Stimulated activated naive B cell treated with anti-CD40 and anti-IgM and Interleukin-4, amounts not matched to agents 10 μg/mL and 1 μg/mL and 100 μg/mL, for 72 hours (primary cell): ENCODE measurements at places on chromosomes 13 and 19.

DNA sequence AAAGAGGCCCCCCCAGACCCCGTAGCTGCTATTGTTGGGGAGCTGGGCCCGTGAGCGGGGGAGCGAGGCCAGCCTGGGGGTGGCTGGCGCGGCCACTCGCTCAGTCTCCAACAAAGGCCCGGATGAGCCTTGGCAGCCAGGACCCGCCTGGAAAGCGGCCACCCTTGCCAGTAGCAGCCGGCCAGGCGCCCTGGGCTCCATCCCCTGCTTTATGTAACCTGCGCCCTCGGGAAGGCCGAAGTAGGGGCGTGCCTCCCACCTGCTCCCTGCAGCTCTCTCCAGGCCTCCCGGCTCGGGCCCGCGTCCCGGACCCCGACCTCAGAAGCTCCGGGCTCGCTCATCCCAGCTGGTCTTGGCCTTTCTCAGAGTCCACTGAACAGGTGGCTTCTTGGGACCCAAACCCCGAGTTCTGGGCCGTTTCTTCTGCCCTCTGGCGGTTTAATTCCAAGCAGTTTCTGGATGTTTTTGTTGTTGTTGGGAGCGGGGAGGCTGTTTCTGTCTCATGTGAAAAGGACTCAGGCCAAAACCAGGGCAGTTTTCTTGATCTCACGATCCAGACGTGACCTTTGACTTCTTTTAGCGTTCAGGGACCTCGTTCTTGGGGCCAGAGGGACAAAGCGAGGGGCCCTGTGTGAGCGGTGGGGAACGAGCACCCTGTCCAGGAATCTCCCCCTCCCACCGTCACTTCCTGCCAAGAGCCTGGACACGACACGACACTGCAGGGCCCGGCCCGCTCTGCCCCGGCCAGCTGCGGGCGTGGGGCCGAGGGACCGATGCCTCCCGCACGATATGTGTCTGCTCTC is 1.2 kb downstream of the CDC34 start:
- peaks cover 4% of the 10 kb centered on the region for H3K27me3 ChIP-seq
- H3K4me3 ChIP-seq: peak overlapping the region; percentile 83
- H3K36me3 ChIP-seq: peaks cover 6% of the 10 kb centered on the region
- DNase-seq: no peak

DNA sequence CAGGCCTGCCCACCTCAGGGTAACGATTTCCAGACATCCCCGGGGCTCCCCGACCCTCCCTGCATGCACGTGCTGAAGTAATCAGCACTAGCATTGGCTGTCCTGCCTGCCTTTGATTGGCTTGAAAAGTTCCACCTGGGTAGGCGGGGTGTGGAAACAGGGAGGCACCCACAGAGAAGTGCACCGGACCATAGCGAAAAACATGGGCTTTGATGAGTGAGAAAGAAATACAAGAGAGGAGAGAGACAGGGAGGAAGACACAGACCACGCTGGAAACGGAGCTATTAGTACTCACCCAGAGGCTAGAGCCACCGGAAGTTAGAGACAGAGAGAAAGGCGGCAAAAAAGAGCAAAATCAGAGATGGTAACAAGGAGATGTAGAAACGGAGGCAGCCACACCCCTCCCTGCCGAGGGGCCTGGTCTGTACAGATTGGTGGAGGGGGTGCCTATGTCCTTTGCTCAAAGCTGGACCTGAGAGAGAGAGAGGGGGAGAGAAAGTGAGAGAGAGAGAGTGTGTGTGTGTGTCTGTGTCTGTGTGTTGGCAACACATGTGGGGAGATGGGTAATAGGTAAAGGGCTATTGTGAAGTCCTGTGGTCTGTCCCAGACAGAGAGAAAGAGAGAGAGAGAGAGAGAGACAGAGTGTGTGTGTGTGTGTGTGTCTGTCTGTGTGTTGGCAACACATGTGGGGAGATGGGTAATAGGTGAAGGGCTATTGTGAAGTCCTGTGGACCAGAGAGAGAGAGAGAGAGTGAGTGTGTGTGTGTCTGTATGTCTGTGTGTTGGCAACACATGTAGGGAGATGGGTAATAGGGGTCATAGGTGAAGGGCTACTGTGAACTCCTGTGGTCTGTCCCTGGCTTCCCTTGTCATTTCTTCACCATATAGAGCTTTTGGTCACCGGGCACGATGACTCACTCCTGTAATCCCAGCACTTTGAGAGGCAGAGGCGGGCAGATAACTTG is 2.9 kb downstream of the CGB3 start:
- H3K27me3 ChIP-seq: peaks cover 23% of the 10 kb centered on the region
- peaks cover 20% of the 10 kb centered on the region for H3K4me1 ChIP-seq
- peaks cover 4% of the 10 kb centered on the region for H3K36me3 ChIP-seq
- H3K27ac ChIP-seq: no peak overlapping the region

DNA sequence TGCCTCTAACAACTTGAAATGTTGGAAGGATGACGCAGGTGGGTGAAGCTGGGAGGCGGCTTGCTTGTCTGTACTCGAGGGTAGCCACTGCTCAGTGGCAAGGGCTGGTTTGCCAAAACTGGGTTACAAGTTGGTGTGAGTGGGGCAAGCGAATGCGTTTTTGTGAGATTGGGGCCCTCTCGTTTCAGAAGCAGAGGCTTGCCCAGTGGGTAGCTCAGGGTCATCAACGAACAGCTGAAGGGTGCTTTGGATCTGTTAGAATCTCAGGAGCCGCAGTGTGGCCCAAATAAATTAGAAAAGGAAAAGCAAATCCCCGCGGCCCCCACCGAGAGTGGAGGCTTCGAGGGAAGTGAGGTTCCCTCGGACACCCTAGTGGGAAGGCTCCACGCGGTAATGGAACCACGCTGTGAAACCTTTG is 7.3 kb downstream of the ATP4B start:
- H3K27ac ChIP-seq: no peak overlapping the region
- H3K36me3 ChIP-seq: peaks cover 16% of the 10 kb centered on the region

DNA sequence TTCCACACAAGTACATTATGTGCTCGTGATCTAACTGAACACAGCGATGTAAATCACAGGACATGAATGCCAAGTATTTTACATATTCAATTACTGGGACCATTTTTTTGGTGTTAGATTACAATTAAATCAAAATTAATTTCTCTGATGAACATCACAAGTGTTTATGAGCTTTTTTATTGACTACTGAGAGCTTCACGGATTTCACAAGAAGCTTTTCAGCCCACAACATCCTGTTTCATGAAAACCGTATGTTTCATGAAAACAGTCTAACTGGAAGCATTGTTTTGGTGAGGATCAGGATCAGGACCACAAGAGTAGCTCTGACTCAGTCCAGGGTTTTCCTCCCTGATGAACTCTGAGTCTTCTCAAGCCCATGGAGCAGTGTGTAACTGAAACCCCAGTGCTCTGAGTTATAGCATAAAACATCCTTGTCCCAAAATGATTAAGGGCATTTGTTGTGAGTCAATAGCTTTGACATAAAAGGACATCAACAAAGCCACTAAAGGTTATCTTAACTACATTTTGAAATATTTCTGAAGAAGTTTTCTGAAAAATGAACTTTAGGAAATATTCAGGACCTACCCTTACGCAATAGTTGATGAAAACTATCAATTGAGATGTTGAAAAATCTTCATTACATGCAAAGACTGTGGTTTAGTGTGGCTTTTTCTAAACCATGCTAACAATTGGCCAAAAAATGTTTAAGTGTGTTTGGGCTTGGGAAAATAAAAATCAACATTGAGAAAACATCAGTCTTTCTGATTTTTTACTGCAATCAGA is 49.3 kb downstream of the UFM1 start:
- no peak for DNase-seq
- peaks cover 5% of the 10 kb centered on the region for H3K4me1 ChIP-seq
- H3K4me3 ChIP-seq: no peak overlapping the region
- H3K27me3 ChIP-seq: peaks cover 9% of the 10 kb centered on the region

- DNase-seq: no peak
- no peaks in the 10 kb centered on the region for H3K36me3 ChIP-seq
- H3K27ac ChIP-seq: peak overlapping the region; percentile 82
- peak overlapping the region; percentile 82 for H3K4me3 ChIP-seq
- H3K27me3 ChIP-seq: peaks cover 78% of the 10 kb centered on the region
- peaks cover 72% of the 10 kb centered on the region for H3K4me1 ChIP-seq
Observed at GRCh38 chr19:18416778-18417249, 2.4 kb upstream of the SSBP4 start.

DNA sequence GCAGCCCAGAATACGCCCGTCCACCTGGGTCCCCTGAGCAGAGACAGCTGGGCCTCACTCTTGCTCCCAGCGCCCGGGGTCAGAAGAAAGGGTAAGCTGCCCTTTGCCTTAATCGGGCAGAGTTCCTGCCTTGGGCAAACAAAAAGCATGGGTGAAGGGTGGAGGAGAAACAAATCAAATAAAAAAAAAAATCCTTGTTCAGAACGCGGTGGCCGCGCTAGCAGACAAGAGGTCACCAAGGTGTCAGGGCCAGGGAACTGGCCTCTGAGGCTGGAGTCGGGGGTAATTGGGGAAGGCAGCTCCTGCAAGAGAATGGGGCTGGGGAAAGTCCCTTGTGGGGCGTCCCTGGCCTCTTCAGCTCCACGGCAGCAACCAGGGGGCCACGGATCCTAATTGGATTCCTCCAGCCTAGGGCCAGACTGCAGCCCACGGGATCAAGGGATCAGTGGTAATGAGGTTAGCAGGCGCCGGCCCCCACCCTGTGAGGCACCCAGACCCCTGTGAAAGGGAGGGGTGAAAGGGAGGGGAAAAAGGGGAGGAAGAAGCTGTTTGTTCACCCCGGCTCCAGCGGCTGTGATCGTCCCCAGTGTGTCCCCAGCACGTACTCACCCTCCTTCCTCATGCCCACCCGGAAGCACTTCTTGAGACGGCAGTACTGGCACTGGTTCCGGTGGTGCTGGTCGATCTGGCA is 5.5 kb downstream of the NR2F6 start:
- peak overlapping the region; percentile 82 for H3K27ac ChIP-seq
- H3K27me3 ChIP-seq: no peaks in the 10 kb centered on the region
- H3K4me1 ChIP-seq: peaks cover 16% of the 10 kb centered on the region
- H3K36me3 ChIP-seq: peaks cover 8% of the 10 kb centered on the region

GRCh38 chr13:34421347-34421719 is 520.7 kb upstream of the NBEA start:
- H3K27me3 ChIP-seq: no peaks in the 10 kb centered on the region
- DNase-seq: no peak
- no peaks in the 10 kb centered on the region for H3K4me1 ChIP-seq

DNA sequence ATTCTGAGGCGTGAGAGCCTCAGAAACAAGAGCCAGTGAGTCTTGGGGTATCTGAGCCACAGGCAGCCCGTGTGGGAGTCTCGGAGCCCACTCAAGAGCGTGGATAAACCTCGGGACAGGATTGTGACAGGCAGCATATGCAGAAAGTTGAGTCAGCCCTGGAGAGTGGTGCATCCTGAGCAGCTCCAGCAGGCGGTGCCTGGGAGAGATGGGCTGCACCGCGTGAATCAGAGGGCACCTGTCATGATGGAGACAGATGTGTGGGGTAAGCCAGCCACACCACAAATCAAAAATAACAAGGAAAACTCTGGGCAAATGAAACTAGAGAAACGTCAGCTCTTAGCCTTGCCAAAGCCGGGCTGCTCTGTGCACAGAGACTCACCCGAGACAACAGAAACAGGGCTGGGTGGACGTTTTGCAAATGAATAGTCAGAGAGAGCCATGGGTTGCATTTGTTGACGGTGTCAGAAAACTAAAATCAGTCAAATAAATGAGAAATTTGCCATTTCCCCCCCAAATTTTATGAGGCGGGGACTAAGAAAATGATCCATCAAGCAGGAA is 30.0 kb upstream of the POP4 start:
- H3K4me3 ChIP-seq: no peak overlapping the region
- no peak for DNase-seq
- H3K27me3 ChIP-seq: peaks cover 54% of the 10 kb centered on the region
- peaks cover 3% of the 10 kb centered on the region for H3K36me3 ChIP-seq
- H3K4me1 ChIP-seq: peaks cover 14% of the 10 kb centered on the region
- H3K27ac ChIP-seq: no peak overlapping the region

GRCh38 chr19:48544856-48545750 is 6.9 kb upstream of the SULT2B1 start:
- H3K4me1 ChIP-seq: no peaks in the 10 kb centered on the region
- no peaks in the 10 kb centered on the region for H3K36me3 ChIP-seq
- H3K27ac ChIP-seq: no peak overlapping the region
- H3K27me3 ChIP-seq: peaks cover 6% of the 10 kb centered on the region
- H3K4me3 ChIP-seq: no peak overlapping the region

GRCh38 chr13:42660333-42660965 is 86.5 kb downstream of the TNFSF11 start:
- no peak overlapping the region for H3K4me3 ChIP-seq
- H3K36me3 ChIP-seq: no peaks in the 10 kb centered on the region
- no peak overlapping the region for H3K27ac ChIP-seq
- DNase-seq: no peak
- peaks cover 45% of the 10 kb centered on the region for H3K27me3 ChIP-seq

DNA sequence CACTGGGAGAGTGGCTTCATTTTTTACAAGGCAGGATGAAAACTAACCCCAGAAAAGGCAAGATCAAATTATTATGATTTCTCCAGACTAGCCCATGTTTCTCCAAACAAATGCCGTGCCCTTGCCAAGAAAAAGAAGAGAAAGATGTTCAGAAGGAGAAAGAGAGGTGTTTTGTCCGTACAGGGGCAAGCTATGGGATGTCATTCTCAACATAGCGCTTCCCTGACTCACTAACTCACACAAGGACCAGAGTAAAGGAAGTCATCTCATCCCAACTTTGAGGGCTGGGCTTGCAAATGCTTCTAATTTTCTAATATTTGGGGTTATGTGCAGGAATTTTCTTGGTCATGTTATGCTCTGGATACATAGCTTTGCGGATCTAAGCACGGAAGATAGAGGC is 224.2 kb upstream of the MAB21L1 start:
- DNase-seq: no peak
- no peaks in the 10 kb centered on the region for H3K4me1 ChIP-seq
- H3K27me3 ChIP-seq: peaks cover 6% of the 10 kb centered on the region
- no peak overlapping the region for H3K27ac ChIP-seq
- no peak overlapping the region for H3K4me3 ChIP-seq

GRCh38 chr13:78820541-78820940 is 161.6 kb upstream of the OBI1 start:
- no peak for DNase-seq
- H3K4me1 ChIP-seq: no peaks in the 10 kb centered on the region
- no peak overlapping the region for H3K4me3 ChIP-seq
- no peak overlapping the region for H3K27ac ChIP-seq
- H3K27me3 ChIP-seq: peaks cover 5% of the 10 kb centered on the region

DNA sequence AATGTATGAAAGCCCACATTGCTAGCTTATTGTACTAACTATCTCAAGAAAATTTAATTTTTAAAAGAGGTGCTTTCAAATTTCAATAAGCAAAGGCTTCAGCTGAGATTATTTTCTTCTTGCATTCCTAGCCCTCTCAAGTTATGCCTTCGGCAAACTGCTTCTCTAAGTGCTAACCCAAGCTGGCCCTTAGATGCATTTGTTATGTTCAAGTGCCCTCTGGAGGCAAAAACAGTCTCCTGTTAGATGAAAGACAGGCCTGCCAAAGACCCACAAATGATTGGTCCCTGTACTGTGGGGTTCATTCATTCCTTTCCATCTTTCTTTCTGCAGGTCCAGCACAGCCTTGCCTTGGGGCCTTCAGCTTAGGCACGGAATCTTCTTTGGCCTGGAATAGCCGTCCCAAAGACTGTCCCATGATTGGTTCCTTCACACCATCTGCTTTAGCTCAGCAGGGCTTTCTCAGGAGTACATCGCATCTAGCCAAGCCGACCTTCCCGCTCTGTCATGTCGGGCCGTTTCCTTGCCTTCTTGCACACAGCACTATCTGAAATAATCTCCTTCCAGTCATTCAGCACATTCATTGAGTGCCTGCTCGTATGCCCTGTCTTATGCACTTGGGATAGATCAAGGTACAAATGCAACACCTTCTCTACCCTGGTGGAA is 26.4 kb upstream of the TPTE2 start:
- peak; percentile 20 for DNase-seq
- peak overlapping the region; percentile 84 for H3K4me3 ChIP-seq
- H3K4me1 ChIP-seq: peaks cover 16% of the 10 kb centered on the region
- H3K36me3 ChIP-seq: peaks cover 21% of the 10 kb centered on the region
- peak overlapping the region; percentile 87 for H3K27ac ChIP-seq
- H3K27me3 ChIP-seq: peaks cover 36% of the 10 kb centered on the region
